ENCODE measurements at places on chromosomes 2 and 18. TPM values are rescaled to one million over a fixed set of nuclear protein-coding genes. Genes with fewer than 3 reads are reported as not detected.

KIF5C gene
- total RNA-seq: 10.2 TPM

LBX2 gene
- total RNA-seq: 1.0 TPM

ASAP2 gene
- total RNA-seq: 91.0 TPM

RTP5 gene
- total RNA-seq: not detected

SLC19A3 gene
- not detected for total RNA-seq
